ENCODE measurements at places on chromosomes 6 and 20.
A peak's percentile ranks its signal among the peaks of the same experiment; 100 is the strongest.

DNA sequence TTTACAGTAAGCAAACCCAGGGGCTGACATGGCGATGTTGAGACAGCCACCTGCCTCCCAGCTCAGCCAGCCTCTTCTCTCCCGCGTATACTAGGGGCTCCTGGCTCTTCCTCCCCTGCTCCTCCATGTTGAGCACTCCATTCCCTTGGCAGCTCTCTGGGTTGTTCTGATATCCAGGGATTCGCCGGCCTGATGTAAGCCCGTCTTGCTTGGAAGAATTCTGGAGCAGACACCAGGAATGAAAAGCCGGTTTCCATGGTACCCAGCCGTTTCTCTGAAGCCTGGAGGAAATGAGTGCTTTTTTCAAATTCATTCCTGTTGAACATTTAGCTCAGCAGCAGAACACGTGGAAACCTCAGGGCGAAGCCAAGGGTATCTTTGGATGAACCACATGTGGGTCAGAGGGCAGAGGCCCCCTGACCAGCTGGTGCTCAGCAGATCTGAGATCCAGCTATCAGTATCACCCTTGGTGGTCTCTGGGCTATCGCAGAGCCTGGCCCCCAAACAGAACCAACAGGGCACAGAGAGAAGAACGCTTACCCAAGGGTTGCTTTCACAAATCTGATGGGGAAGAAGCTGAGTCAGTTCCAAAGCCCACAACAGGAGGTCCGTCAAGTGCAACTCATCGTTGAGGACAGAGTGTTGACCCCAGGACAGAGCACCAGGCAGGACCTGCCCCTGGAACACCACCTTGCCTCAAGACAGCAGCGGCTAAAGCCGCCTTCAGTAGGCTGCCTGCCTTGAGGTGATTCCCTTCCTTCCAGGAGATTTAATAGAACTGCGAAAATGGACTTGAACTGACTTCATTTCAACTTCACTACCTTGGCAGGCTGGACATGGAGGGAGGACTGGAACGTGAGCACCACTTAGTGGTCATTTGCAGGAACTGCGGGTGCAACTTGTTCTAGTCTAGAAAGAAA lies 96.1 kb upstream of the RIN2 start:
- peak; percentile 37 for DNase-seq

DNA sequence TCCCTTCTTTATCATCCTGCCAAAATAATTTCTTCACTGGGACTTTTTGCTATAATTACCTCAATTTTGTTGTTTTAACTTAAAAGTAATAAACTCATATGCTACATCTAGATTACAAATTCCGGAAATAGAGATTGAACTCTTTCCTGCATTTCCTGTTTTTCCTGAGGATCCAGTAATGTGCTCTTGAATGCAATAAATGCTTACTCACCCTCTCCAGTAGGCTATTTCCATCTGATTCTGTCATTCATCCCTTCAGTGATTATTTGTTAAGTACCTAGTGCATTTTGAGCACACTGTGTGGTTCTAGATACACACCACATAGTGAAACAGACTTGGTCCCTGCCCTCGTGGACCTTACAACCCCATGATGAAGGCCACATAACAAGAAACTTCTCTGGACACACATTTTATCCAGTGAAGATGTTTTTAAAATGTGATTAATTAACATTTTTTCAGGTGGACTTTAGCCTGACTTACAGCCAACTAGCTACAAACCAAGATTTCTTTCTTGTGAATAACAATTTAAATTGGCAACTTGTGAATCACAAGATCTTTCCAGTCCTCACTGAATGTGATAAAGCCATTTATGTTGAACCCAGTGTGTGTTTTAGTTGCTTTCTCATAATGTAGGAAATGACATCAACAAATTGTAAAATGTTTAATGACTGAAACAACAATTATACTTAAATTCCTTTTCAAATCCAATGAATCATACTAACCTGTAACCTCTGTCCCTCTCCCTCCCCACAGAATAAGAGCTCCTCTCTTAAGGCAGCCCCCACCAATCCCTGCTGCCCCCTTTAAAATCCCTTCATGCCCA lies 272.3 kb downstream of the KHDC1L start:
- no peak for DNase-seq

GRCh38 chr6:135576055-135576454 lies 78.5 kb upstream of the AHI1 start:
- no peak for DNase-seq

DNA sequence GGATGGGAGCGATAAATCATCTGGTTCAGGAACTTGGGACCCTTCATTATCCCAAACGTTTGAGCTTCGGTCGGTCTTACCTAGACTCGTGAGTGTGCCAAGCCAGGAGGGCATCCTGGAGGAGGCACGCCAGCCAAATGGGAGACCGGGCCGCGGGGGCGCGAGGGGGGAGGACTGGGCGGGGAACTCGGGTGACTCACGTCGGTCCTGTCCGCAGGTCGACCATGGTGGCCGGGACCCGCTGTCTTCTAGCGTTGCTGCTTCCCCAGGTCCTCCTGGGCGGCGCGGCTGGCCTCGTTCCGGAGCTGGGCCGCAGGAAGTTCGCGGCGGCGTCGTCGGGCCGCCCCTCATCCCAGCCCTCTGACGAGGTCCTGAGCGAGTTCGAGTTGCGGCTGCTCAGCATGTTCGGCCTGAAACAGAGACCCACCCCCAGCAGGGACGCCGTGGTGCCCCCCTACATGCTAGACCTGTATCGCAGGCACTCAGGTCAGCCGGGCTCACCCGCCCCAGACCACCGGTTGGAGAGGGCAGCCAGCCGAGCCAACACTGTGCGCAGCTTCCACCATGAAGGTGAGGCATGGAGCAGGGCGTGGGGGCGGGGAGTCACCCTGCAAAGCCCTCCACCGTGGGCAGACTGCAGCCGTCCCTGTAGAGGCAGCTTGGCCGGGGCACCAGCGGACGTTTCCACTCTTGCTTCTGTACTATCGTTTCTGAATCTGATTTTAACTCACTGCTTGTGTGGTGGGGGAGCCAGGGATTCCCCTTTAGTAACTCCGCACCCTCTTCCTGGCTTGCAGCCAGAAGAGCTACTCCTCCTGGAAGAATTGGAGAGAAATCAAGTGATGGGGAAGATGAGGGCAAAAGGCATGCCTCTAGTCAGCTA lies 2.7 kb downstream of the BMP2 start:
- DNase-seq, result no peak

DNA sequence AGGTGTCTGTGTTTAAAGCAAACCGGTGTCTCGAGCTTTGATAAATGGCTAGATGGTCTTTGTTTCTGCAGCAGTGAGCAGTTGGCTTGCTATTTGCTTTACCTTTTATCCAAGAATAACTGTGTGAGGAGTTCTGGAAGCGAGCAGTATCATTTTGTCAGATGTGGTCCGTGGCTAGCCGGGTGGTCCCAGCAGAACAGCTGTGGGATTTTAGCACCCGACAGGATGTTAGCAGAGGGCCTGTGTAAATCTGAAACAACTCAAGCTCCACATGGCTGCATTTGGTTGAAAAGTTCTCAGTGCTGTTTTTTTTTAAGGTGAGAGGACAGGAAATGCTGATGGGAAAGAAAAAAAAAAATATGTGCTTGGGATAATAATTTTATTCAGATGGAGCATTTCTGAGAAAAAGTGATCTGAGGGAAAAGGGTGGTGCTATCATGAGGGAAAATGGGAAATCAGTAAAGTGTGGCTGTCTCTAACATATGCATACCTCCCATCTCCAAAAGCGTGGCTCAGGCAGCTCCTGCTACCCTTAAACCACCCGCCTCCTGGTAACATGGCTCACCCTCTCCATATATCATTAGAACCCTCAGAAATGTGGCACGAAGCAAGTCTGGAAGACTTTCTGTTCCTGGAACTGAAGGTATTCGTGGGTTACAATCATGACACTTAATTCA lies 215.4 kb downstream of the TSHZ2 start:
- DNase-seq, result no peak

Measured in HFF-Myc (cell line).